ENCODE measurements at places on chromosomes 3 and 15.

GRCh38 chr3:175421902-175422301 lies 562.8 kb downstream of the NAALADL2 start:
- DNase-seq, result no peak

DNA sequence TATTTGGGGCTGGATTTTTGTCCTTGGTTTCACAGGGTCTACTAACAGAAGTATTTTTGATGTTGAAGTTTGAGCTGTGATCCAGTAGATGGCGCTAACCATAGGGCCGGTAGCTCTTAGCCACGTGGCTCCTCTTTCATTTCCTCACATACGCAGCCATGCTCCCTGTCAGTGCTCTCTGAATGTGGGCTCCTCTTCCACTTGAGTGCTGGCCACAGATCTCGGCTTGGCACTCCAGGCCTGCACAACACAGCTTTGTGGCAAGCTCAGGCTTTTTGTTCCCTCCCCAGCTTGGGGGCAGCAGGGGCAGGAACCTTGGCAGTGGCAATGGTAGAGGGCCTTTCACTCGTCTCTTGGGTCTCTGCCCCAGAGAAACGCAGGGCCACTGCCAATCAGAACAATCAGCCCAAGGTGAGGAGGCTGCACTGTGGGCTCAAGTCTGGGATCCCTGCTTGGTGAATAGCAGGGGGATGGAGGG lies 18.6 kb upstream of the DNAAF4 start:
- DNase-seq, result peak; percentile 21

GRCh38 chr15:90074023-90074422 lies 28.2 kb downstream of the IDH2 start:
- DNase-seq, result no peak

DNA sequence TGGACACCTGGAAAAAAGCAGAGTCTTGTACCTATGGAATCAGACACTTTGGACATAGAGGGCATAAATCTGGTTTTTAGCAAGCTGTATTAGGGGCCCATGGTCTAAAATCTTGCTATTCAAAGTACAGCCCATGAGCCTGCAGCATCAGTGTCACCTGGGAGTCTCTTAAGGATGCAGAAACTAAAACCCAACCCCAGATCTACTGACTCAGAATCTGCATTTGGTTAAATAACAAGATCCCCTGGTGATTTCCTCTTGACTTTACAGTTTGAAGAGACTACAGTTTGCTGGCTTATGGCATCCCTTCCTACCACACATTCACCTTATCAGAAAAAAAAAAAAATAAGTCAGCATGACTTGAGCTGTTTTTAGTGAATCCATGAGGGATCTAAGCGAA lies 74.9 kb upstream of the NR2F2 start:
- DNase-seq, result no peak

DNA sequence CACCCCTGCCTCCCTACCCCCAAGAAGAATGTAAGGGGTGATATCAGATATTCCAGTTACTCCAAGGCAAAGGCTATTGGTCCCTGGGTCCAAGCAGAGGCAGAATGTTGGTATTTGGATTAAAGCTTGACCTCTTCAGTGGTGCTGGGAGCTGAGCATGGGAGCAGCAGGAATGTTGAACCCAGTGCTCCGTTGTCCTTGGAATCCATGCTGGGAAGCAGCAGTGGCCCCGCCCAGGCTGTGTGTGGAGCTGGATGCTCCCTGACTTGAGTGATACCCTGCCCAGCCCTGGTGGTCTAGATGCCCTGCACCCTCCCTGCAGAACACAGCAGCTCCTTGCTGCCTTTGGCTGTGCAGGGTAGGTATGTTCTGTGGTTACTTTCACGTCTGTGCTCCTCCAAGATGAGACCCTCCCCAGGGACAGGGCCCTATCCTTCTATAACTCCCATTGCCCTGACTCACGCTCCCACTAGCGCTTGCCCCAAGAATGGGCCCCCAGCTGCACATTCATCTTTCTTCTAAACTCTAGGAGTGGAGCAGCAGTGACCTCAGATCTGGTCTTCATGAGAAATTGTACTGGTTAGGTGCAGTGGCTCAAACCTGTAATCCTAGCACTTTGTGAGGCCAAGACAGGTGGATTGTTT lies 35.1 kb downstream of the UMPS start:
- DNase-seq, result no peak

DNA sequence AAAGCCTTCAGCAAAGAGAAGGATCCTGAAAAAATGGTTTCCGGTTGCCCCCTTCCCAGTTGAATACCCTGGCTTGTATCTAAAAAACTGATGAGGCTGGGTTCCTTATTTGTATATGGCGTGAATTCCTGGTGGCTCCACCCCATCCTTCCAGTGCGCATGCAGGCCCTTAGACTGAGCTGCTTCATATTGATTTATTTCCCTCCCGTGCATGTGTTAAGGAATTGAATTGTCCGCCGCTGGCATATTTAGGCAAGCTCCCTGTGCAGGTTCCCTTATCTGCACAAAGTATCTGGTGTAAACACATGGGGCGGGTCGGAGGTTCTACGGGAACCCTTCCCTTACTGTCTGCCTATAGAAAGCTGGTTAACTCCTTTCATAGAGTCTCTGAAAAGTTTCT lies 362.4 kb downstream of the FEZF2 start:
- DNase-seq, result no peak

DNA sequence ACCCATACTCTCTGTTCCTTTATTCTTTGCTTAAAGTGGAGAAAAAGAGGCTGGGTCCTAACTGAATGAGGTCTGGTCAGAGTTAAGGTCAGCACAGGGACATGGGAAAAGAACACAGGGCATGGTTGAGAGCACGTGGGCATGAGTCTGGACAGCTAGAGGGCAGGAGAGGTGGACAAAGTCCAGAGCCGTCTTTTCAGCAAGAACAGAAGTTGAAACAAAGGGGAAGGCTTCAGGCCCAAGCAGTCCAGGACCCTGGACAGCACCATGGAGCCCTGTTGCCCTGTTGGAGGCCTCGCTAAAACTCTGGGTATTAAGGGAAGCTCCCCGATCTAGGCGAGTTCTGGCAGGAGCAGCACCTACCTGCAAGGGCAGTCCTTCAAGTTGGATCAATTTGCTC lies 50.7 kb downstream of the XYLB start:
- no peak for DNase-seq

DNA sequence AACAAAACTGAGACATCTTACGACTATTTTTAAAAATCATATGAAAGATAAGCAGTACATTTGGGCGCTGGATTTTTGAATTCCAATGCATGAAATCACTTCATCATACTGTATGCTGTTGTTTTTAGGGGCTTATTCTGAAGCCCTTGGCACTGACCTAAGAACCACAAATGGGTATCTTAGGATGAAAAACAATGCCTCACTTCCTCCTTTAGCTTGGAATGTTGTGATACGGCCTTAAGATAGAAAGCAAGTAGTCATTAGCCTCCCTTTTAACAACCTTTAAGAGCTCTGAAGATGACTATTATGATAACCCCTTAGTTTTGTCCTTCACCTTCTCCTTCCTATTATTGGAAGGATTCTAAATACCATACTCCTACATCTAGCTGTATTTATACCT lies 289.8 kb downstream of the ARPP21 start:
- DNase-seq, result no peak

- DNase-seq, result no peak
Measured at GRCh38 chr3:73549051-73549600, 75.6 kb downstream of the PDZRN3 start.

DNA sequence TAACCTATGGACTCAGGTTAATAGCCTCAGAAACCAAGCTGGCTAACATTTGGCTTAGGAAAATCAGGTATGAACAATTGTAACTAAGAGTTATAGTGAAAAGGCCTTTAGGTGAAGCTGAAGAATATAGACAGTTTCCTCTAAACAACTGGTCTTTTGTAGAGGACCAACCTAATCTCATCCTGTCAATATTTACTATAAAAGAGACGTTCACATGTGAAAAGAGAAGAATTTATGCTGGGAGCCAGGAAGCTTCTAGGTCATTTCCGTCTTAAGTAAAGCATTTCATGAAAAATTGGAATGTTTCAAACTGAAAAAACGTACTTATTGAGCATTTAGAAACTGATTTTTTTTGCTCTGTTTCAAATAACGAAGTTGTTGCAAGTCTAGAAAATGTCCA lies 764.3 kb upstream of the GOLIM4 start:
- DNase-seq, result no peak

DNA sequence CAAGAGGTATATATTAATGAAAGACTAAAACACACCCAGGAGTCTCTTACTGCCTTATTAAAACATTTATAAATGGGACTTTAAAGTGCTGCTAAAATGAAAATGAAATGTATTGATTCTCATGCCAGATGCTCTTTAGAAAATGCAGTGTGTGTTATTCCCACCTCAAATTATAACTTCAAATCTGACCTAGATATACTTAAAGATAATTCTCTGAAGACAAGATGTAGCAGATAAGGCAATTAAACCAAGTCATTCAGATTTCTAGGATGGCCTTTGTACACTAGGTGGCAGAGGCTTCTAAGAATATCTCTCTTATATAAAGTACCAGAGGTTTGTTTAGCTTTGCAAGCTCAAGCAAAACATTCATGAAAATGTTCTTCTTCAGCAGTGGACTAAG lies 26.9 kb upstream of the GOLGA8B start:
- DNase-seq, result no peak

DNA sequence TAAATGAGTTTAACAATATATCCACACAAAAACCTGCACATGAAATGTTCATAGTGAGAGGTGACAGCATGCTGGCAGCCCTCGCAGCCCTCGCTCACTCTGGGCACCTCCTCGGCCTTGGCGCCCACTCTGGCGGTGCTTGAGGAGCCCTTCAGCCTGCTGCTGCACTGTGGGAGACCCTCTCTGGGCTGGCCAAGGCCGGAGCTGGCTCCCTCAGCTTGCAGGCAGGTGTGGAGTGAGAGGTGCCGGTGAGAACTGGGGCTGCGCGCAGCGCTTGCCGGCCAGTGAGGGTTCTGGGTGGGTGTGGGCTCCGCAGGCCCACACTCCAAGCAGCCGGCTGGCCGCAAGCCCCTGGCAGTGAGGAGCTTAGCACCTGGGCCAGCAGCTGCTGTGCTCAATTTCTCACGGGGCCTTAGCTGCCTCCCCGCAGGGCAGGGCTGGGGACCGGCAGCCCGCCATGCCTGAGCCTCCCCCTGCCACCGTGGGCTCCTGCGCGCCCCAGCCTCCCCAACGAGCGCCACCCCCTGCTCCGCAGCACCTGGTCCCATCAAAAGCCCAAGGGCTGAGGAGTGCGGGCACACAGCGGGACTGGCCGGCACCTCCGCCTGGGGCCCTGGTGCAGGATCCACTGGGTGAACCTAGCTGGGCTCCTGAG lies 3.4 kb downstream of the CCDC13 start:
- DNase-seq, result no peak

DNA sequence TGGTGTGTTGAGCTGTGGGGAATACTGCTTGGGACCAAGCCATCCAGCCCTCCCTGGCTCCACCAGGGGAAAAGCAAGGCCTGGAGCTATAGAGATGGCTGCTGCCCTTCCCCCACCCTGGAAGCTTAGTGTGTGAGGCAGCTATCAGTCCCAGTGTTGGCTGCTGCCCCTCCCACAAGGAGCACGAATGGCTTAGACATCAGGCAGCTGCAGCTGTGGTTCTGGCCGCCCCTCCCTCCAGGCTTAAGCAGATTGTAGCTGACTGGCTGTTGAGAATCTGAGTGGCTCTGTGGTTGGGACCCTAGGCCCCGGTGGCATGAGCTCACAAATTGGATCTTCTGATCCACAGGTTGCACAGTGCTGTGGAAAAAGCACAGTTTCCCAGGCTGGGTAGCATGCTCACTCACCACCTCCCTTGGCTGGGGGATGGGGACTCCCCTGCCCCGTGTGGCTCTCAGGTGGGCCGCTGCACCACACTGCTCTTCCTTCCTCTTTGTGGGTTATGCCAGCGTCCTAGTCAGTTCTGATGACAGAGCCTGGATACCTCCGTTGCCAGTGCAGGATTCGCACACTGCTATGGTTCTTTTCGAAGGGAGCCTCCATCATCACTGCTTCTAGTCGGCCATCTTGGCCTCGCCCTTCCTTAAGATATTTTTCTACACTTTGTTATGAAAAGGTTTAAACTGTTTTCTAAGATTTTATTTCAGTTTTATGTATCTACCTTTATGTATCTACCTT lies 21.2 kb upstream of the SUCNR1 start:
- DNase-seq, result no peak

DNA sequence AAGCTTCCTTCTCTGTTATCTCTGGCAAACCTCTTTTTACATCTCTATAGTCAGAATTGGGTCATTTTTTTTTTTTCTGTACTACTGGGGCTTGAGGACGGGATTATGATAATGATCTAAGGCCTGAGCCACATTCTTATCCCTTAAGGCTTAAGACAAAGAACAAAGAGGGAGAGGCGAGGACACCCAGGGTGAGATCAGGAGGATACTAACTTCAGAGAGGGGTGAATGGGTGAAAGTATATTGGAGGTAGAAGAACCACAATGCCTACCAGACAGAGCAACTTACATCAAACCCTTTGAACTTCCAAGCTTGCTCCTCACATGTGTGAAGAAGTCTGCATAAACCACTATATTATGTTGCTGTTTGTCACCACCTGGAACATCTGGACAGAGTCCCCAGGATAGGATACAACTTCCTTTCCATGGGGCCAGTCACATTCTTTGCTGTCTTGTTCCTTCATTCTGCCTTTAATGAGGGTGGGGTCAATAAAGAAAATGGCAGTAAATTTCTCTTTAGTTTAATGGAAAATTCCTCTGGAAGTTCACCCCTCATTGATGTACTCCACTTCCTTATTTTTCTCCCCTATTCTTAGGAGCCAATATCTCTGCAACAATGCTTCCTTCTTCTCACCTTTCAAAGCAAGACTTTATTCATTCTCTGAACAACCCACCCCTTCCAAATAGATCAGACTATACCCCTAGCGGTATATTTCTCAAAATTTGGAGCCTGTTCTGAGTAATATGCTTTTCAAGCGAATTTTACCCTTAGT lies 9.1 kb upstream of the PDCD6IP start:
- no peak for DNase-seq

GRCh38 chr3:105862217-105862616 lies 6.6 kb downstream of the CBLB start:
- peak; percentile 24 for DNase-seq

DNA sequence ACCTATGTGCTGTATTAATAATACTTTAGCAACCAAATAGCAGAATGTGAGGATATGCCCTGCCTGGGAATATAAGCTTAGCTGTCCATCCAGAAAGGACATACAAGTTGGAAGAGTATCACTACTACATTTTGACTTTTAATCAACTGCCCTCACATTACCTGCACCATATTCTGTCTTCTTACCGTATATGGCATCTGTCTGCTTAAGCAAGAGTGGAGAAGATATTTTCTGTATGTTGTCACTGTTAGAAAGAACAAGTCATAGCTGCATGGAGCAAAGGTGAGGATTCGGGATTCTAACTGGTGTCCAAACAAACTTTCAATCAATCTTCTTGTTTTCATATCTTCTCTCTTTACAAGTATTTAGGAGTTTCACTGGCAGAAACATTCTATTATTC lies 929.5 kb upstream of the ROBO1 start:
- DNase-seq, result no peak

- DNase-seq, result no peak
Measured at GRCh38 chr3:191238321-191238817, 39.3 kb downstream of the OSTN start.

- no peak for DNase-seq
Measured at GRCh38 chr3:15326037-15326436, 6.3 kb downstream of the SH3BP5 start.

GRCh38 chr3:149571381-149571780 lies 86.4 kb downstream of the WWTR1 start:
- DNase-seq, result no peak
